NCI-H2081 treated with DMSO at 0.1 percent for 48 hours (cell line): ENCODE measurements at places on chromosomes 6 and 20.

DNA sequence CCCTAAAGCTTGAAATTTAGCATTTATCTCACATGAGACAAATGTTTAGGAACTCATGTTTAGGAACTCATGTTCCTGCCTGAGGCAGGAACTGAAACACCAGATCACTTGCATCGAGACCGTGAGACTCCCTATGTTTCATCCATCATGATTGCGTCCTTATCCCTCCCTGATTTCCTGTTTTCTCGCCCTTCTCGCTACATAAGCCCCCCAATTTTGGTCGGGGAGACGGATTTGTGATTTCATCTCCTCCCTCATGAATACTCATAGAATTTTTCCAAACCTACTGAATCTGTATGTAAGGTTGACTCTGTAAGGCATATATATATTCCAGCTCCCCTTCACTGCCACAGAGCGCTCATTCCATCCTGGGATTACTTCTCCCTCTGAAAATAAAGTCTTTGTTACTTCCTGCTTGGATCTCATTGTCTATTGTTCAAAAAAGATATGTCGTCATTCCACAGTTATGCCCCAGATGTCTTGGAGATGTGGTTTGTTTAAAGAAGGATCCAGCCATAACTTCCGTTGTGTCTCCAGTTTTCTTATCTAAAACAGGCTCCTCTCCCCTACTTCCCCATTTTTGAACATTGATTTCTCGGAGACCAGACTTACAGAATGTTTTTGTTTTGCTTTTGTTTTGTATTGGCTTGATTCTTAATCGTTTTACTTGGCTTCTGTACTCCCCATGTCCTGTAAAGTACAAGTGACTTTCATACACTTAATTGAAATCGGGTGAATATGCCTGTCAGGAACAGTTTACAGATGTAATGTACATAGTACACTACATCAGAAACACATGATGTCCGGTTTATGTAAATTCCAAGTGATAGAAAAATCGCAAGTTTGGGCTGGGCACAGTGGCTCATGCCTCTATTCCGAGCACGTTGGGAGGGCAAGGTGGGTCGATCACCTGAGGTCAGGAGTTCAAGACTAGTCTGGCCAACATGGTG, 118.7 kb downstream of the HFE start:
- no peak for DNase-seq

- no peak for DNase-seq
These were observed 81.4 kb downstream of the MCHR2 start for GRCh38 chr6:99912657-99913056.

DNA sequence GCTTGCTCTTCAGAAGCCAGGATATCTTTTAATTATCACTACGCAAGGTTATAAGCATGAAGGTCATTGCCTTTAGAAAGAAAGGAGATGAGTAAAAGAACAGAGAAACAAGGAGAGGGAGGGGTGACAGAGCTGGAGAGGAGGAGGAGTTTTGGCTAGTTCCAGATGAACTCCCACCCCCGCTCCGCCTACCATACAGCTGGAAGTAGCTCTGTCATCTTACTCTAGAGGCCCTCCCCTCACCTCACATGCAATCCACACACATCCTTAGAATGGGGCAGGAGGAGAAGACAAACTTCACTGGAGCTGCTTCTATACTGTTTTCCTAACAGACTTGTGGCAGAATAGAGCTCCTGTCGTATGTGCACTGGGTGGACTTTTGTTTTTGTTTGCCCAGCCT, 144.7 kb downstream of the SCML4 start:
- no peak for DNase-seq

DNA sequence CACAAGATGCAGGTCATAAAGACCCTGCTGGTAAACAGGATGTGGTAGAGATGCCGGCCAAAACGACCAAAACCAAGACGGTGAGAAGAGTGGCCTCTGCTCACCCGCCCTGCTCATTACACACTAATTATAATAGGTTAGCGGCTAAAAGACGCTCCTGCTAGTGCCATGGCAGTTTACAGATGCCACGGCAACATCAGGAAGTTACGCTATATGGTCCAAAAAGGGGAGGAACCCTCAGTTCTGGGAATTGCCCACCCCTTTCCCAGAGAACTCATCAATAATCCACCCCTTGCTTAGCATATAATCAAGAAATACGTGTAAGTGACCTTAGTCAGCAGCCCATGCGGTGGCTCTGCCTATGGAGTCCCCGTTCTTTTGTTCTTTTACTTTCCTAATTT, 17.6 kb downstream of the BHLHE23 start:
- DNase-seq: no peak

DNA sequence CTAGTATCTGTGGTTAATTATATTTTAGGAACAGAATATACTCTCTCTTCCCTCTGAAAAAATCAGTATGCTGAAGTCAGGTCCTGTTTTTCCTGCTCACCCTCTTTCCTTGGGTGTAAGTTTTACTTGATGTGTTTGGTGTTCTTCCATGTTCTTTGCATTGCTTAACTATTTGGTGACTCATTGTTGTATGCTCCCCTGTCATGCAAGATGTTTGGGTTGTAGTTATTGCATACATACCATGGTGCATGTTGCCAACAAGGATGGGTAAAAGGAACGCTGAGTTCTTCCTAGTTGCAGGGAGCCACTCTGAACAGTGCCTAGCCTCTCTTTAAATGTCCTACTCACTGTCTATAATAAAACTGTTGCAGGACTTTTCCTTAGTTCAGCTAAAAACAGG, 207.9 kb upstream of the LAMP5 start:
- no peak for DNase-seq

DNA sequence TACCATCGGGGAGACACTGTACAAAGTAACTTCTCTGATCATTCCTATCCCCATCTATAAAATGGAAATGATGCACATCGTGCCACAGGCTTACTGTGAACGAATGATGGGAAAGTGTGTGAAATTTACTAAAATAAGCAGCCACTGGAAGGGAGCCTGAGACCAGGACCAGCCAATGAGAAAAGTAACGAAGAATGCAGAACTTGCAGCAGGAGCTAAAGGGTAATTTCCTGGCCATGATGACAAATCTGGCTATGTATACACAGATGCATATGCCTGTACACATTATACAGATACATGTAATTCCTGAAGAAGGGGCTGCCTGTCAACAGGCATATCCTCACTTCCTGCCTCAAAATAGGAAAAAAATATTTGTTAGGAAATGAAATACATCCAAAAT, 47.4 kb downstream of the GMDS start:
- no peak for DNase-seq

GRCh38 chr20:10724449-10725173, 50.8 kb upstream of the JAG1 start:
- DNase-seq: no peak

GRCh38 chr6:139334806-139335446, 39.5 kb downstream of the CITED2 start:
- no peak for DNase-seq

DNA sequence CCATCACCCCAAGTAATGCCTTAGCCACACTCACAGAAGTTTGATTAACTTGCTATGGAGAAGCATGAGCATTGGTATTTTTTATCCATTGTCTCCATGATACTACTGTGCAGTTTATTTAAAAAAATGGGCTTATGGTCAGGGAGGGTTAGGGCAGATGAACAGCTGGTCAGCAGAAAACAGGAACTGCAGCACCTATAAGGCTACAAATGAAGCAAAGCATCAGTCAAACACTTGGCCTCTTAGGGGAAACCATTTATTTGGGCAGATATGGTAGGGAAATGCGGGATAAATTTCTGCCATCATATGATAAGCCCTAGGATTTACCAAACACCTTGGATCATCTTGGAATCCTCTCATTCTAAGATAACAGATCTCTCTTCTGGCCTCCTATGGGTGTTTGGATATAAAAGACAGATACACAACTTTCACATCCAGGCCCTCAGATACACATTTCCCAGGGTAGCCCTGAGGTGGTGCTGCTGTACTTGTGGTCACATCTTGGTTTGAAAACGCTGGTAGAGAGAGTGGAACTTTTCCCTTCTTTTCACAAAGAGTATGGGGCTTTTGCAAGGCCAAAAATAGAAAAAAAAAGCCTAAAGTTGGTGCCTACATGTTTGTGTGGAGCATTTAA, 42.8 kb upstream of the AHI1 start:
- DNase-seq: no peak

GRCh38 chr6:37531437-37532036, 31.8 kb upstream of the CCDC167 start:
- no peak for DNase-seq

DNA sequence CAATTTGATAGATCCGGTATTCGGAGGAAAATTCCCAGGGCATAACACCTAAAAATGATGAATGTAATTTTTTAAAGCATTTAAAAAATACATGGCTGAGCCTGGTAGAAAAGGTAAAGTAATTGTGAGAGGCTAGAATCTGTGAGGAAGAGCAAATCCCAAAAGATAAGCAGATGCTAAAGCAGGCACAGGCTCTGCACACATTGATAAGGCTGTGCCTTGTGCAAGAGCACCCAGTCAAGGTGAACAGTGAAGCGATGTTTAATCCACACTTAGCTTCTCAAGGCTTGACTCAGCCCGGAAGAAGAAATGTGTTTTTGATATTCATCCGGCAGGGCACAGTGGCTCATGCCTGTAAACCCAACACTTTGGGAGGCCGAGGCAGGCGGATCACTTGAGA, 5.1 kb upstream of the EPB41L2 start:
- DNase-seq: no peak

GRCh38 chr6:111283707-111284106, 196.4 kb downstream of the SLC16A10 start:
- no peak for DNase-seq

DNA sequence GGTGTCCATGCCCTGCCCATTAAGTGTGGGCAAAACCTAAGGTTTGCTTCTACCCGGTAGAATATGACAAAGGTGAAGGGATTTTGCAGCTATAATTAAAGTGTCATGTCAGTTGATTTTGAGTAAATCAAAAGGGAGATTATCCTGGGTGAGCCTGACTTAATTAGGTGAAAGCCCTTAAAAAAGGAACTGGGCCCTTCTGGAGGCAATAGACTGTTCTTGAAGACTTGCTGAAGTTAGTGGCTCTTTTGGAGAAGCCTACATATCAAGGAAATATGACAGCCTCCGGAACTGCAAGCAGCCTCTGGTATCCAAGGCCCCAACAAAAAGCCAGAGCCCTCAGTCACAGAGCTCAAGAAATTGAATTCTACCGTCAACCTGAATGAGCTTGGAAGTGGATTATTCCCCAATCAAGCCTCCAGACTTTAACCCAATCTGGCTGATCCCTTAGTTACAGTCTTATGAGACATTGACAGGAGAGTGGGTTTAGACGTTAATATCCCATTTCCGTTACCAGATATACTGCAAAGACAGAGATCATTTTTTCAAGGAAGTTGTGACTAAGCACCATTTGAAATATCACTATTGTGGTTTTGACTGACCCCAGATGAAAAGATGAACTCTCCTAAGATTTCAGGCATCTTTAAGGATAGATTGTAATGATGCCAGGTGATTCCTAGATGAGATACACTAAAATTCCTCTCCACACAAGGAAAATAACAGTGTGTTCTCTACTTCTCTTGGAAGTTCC, 303.4 kb downstream of the PLCB1 start:
- no peak for DNase-seq

- no peak for DNase-seq
These were observed 97.6 kb downstream of the ELOVL5 start for GRCh38 chr6:53251033-53251672.

DNA sequence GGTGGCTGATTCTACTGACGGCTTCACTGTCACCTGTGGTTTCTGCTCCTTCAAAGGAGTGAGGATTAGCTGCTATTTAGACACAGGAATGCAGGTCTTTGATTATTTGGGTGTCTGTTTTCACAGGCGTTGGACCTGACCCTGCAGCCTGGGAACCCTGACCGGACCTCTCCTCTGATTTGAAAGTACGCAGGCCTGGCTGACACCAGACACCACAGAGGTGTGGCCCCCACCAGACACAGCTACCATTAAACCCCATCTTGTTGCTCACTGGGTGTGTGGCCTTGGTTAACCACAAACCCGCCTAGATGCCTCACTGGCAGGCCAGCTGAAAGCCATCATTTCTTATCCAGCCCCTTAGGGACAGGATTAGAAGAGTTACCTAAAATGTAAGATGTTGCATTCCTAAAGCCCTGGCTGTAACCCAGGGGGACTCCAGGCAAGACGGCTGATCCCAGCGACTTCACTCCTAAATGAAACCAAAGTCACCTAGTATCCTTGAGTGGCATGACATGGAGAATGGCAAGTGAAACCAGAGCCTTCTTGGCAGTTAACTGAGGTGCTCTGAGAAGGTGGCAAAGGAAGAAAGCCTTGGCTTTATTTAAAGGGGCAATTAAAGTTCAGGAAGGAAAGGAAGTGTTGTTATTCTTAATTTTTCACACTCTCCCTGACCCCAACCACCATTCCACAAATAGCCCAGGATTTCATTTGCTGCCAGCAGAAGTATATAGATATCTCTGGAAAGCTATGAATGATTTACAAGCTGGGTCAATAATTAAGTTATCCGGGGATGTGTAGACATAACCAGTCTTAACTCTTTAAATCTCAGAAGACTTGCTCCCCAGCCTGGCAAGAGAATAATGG, 169.9 kb downstream of the QRSL1 start:
- DNase-seq: no peak

- DNase-seq: no peak
These were observed 390.2 kb upstream of the MAN1A1 start for GRCh38 chr6:119739769-119740168.

GRCh38 chr6:81126150-81126549, 626.3 kb downstream of the TENT5A start:
- no peak for DNase-seq

DNA sequence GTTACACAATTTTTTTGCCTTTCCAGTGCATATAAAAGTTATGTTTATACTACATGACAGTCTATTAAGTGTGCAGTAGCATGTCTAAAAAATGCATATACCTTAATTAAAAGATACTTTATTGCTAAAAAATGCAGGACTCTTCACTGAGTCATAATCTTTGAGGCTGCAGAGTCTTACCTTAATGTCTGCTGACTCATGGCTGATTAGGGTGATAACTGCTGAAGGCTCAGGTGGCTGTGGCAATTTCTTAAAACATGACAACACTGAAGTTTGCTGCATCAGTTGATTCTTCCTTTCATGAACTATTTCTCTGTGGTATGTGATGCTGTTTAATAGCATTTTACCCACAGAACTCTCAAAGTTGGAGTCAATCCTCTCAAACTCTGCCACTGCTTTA, 19.1 kb downstream of the ZSCAN23 start:
- DNase-seq: no peak

DNA sequence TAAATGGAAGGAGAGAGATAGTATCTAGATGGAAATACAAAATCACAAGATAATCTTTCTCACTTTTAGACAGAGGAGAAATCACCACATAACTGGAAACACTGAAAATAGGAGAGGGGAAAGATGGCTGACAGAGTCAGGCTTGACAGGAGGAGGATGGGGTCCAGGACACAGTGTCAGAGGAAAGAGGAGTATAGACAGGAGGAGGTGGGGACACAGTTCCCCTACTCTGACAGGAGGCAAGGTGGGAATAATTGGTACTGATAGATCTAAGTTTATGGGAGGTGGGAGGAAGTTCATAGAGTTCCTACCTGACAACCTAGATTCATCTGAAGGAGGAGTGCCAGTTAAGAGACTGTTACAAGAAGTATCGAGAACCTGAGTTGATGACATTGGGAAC, 9.1 kb downstream of the GPR6 start:
- DNase-seq: no peak
